Sigmoid colon (tissue), 7 donors: ENCODE measurements at places on chromosomes 6 and 20. TPM values are rescaled to one million over a fixed set of nuclear protein-coding genes. Genes with fewer than 3 reads are reported as not detected.

Gene RIMS4
- 2.1 TPM for total RNA-seq

Gene VEGFA
- total RNA-seq, result 60.9 TPM

Gene PHF1
- total RNA-seq, result 57.1 TPM

Gene ENPP4
- 16.4 TPM for total RNA-seq

Gene FBXL4
- 26.4 TPM for total RNA-seq

Gene GSTA4
- 33.5 TPM for total RNA-seq

Gene CLVS2
- 2.8 TPM for total RNA-seq

Gene NANP
- total RNA-seq, result 4.2 TPM

Gene DSE
- 17.9 TPM for total RNA-seq

Gene ARMC2
- 8.6 TPM for total RNA-seq

Gene RNF182
- total RNA-seq, result 0.71 TPM

Gene HLA-DPA1
- total RNA-seq, result 41.3 TPM

Gene IL17F
- not detected for total RNA-seq

Gene CLPSL1
- not detected for total RNA-seq

Gene VGLL2
- total RNA-seq, result not detected

Gene OPN5
- total RNA-seq, result not detected

Gene DDX43
- 1.4 TPM for total RNA-seq

Gene FIG4
- total RNA-seq, result 11.9 TPM
